Activated CD8-positive, alpha-beta memory T cell treated with anti-CD3 and anti-CD28 coated beads for 1 hour (primary cell): ENCODE measurements at places on chromosomes 12 and 14.

DNA sequence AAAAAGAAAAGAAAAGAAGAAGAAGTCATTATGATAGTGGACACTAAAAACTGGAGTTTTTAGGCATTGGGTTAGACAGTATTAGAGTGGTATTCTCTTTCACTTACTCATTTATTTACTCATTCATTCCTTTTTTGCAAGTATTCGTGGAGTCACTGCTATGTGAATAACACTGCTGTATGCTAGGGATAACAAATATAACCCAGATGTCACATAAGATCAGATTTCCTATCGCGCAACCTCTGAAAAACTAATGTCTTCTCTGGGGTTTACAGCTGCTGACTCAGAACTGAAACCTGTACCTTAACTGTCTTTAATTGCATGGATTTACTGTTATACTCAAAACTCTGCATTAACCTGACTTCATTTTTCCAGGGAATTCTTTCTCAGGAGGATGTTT lies 353.7 kb downstream of the LRIG3 start:
- no peak for DNase-seq

DNA sequence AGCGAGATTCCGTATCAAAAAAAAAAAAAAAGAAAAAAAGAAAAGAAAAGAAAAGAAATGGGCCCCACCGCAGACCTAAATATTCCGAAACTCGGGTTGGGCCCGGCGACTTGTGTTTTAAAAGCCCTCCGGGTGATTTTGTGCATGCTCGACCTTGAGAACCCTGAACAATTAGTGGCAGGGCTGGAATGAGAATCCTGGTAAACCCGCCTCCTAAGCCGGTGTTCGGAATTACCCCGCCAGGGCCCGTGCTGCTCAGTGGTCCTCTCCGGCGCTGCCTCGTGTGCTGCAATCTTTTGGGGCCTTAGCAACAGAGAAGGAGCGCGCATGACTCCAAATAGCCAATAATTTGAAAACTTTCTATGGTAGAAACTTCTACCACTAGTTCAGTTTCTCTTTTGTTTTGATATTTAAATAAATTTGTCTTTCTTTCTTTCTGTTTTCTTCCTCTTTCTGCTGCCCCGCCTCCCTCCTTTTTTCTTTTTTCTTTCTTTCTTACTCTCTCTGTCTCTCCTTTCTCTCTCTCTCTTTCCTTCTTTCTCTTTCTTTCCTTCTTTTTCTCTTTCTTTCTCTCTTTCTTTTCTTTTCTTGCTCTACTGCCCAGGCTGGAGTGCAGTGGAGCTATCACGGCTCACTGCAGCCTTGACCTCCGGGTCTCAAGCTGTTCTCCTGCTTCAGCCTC lies 1.5 kb upstream of the GALNT6 start:
- DNase-seq, result no peak

DNA sequence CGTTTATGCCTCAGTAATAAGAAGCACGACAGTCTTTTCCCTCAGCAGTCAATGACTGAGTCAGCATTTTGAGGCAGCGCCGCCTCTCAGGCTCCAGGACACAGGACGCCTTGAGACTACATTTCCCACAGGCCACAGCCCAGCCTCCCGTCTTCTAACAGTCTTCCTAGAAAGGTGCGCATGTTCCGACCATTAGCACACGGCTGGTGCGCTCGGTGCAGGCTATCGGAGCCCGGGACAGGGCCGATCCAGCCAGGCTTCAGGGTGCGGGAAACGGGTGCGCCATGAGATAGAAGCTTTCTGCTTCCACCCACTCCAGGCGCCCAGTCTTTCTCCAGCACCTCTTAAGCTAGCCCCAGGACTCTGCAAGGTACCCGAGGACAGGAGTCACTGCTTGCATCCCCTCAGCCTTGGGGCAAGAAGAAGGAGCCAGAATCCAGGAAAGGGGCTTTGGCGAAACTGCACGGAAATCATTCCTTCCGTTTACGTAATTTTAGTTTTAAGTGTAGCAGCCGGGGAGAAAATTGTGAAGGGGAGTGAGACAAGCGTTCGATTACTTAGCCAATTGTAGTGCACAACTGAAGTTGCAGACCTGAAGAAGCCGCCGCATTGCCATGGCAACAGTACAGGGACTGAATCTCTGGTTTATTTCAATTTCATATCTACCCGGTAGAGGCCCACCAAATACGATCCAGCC lies 54.0 kb downstream of the ZNF641 start:
- peak; percentile 7 for DNase-seq

DNA sequence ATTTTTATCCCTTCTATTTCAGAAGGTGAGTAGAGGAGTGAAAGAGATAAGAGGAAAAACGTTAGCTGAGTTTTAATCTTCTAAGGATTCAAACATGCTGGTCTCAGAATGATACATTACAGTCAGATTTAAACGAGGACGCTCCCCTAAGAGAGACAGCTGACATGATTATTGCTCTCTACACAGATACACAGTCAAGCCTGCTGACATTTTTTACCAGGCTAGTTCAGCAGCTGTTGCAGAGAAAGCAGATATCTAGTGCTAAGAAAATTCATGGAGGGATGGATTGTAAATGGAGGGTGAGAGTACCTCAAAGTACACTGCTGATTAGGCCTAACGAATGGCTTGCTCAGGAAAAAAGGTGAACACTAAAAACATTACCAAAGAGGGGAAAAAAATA lies 31.9 kb upstream of the SOS2 start:
- DNase-seq, result no peak

- no peak for DNase-seq
These were observed 238.8 kb upstream of the RGS6 start for GRCh38 chr14:71693381-71693780.

- DNase-seq, result no peak
These were observed 61.5 kb downstream of the KCNMB4 start for GRCh38 chr12:70427611-70428010.

GRCh38 chr12:57679697-57680096 lies 14.2 kb upstream of the OS9 start:
- no peak for DNase-seq

- DNase-seq, result no peak
These were observed 33.5 kb downstream of the RBM19 start for GRCh38 chr12:113932381-113933196.

GRCh38 chr14:84789012-84789411 lies 740.9 kb upstream of the FLRT2 start:
- DNase-seq, result no peak

DNA sequence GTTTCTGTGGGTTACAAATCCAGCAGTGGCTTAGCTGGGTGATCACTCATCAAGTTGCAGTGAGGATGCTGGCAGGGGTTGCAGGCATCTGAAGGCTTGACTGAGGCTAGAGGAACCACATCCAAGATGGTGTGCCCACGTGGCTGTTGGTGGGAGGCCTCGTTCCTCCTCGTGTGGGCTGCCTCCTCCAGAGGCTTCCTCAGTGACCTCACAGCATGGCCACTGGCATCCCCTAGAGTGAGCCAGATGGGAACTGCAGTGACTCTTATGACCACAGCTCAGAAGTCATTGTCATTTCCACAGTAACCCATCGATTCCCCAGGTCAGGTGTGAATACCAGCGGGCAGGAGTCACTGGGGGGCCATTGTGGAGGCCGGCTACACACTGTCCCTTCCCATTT lies 17.8 kb downstream of the AACS start:
- DNase-seq, result no peak

- DNase-seq, result no peak
These were observed 364.5 kb downstream of the BTG1 start for GRCh38 chr12:91781114-91781513.

DNA sequence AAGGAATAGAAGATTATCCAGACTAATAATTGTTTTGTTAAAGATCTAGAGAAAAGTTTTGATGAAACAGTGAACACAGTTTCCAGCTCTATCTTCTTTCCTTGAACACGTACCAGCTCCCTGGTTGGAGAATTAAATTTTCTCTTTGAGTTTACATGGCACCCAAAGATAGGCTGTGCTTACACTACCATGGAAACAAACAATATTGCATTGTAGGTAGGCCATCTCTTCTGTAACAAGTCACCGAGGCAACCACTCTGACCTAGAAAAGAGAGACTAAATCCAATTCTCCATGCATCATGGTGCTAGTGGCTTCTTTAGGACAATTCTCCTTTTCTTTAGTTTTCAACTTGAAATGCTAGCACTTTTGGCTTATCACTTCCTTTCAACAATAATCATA lies 9.9 kb downstream of the BMAL2 start:
- DNase-seq, result no peak

DNA sequence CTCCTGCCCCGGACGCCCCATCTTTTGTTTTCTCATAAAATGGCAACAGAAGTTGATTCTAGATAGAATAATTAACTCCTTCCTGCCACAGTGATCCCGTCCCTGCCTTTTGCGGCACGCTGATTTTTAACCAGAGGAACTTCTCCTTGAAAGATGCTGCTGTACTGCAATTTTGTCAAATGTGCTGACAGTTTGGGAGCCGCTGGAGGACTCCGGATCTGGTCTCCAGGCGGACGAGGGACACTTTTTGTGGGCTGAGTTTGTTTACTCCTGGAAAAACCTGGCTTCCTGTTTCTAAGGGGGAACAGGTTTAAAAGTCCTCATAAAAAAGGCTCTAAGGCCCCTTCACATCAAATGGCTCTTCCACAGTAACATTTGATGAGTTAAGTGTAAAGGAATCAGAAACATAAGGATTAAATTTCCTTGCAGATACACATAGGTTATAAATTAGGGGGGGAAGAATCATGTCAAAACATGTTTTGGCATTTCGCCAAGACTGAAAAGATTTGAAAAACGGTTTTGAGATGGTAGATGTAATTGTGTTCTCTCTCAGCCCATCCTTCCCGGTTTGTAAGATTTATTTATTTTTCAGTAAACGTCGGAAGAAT lies 15.5 kb downstream of the FZD10 start:
- DNase-seq, result no peak

DNA sequence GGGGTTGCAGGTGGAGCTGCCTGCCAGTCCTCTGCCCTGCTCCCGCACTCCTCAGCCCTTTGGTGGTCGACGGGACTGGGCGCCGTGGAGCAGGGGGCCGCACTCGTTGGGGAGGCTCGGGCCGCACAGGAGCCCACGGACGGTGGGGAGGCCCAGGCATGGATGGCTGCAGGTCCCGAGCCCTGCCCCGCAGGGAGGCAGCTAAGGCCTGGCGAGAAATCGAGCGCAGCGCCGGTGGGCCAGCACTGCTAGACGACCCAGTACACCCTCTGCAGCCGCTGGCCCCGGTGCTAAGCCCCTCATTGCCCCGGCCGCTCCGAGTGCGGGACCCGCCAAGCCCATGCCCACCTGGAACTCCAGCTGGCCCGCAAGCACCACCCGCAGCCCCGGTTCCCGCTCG lies 221.8 kb downstream of the BTG1 start:
- DNase-seq, result no peak

- no peak for DNase-seq
These were observed 123.2 kb downstream of the CHST11 start for GRCh38 chr12:104579718-104580495.

DNA sequence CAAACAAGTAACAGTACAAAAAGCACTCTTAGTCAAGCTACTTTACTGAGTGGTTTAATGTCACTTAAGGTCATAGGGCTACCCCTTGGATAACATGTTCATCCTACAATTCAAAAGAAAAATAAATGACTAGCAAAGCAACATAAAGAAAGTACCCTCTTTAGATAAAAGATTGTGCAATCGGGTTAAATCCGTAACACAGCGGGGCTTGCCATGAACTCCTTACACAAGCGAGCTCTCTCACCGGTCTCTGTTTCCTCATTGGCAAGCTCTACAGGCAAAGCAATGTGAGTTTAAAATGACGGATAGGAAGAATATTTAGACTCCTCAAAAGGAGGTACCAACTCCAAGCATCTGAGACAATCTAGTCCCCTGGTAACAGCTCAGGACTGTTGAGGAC lies 140.6 kb downstream of the EGLN3 start:
- no peak for DNase-seq

GRCh38 chr14:56338674-56339073 lies 220.5 kb downstream of the PELI2 start:
- no peak for DNase-seq

GRCh38 chr12:103547929-103548328 lies 39.1 kb upstream of the STAB2 start:
- no peak for DNase-seq

GRCh38 chr14:90421632-90422020 lies 24.8 kb downstream of the CALM1 start:
- no peak for DNase-seq

- no peak for DNase-seq
These were observed 122.3 kb downstream of the CCDC60 start for GRCh38 chr12:119456824-119457223.

DNA sequence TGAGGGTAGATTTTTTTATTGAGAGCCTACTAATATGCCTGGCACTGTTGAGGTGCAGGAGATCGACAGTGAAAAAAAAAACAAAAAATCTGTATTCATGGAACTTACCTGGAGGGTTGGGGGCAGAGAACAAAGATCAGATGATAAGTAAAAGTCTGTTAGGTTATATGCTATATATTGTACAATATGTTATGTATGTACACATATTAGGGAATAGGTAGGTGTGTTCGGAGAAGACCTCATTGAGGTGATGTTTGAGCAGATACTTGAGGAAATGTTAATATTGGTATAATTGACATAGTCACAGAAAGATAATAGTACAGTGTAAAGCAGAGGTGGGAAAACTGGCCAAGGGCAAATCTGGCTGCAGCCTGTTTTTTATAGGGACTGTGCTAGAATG lies 5.6 kb downstream of the ARF6 start:
- no peak for DNase-seq

GRCh38 chr12:6435961-6436715 lies 8.6 kb upstream of the CD27 start:
- DNase-seq, result no peak

DNA sequence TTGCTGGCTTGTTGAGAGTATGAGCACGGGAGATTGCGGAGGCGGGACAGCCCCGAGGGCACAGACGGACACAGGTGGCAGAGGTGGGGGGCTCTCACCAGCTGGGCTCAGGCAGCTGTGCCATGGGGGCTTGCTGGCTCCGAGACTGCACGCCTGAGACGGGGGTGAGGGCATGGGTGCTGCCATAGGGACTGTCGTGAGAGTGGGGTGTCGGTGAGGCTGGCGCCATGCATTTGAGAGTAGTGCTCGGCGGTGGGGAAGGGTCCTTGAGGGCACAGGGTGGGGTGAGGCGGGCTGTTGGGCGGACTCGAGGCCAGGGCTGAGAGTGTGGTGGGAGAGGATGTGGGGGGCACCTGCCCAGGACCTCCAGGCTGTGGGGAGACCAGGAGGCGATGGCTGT lies 40.7 kb upstream of the TEX22 start:
- DNase-seq, result no peak

DNA sequence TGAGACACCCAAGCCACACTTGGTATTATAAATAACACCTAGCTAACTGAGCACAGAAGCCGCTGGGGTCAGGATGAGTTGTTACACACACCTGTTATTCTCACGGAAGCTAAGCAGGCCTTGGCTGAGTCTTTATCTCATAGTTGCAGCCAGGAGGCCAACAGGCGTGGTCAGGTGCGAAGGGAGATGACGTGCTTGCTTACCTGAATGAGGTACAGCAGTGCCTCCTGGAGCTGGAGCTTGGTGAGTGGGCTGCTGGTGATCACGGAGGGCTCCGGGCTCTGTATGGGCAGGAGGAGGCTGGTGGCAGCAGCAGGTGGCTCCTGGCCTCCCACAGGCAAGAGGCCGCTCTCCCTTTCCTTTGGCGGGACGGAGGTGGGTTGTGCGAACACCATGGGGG lies 30.4 kb upstream of the CACNA2D4 start:
- DNase-seq, result no peak

- no peak for DNase-seq
These were observed 953.8 kb downstream of the TRHDE start for GRCh38 chr12:73225941-73226340.

GRCh38 chr14:32047791-32048190 lies 29.3 kb upstream of the ARHGAP5 start:
- DNase-seq, result no peak
